ENCODE measurements at places on chromosomes 2 and 18.

DNA sequence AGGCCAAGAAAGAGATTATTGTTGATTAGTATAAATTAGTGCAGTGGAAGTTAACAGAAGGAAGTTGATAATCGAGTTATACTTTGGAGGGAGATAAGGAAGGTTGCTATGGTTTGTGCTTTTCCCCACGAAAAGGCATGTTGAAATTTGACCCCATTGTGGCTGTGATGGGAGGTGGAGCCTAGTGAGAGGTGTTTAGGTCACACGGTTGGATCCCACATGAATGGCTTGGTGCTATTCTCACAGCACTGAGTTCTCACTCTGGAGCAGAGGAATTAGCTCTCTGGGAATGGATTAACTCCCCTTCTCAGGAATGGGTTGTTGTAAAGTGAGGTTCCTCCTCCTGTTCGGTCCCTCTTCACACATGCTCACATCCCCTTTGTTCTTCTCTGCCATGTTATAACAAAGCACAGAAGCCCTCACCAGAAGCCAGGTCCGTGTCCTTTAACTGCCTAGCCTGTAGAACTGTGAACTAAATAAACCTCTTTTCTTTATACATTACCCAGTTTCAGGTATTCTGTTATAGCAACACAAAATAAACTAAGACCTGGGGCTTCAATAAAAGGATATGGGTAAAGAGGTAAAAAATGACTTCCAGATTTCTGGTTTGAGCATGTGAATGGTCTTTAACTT, 21.9 kb downstream of the PIGN start:
- no peak for DNase-seq
- H3K27ac ChIP-seq, result no peak overlapping the region
- H3K36me3 ChIP-seq, result peaks cover 3% of the 10 kb centered on the region
- no peaks in the 10 kb centered on the region for H3K27me3 ChIP-seq
- no peaks in the 10 kb centered on the region for H3K4me1 ChIP-seq
- H3K4me3 ChIP-seq, result no peak overlapping the region

DNA sequence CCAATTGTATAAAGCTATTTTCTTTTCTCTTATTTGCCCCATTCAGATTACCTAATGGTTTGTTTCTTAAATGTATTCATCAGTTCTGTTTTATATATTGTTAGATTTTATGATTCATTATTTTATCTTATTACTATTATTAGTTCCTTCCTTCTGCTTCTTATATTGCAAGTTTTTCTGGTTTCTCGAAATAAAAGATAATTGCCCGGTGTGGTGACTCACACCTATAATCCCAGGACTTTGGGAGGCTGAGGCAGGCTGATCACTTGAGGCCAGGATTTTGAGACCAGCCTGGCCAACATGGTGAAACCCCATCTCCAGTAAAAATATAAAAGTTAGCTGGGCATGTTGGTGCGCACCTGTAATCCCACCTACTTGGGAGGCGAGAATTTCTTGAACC, 37.8 kb downstream of the ANTXR1 start:
- H3K36me3 ChIP-seq, result no peaks in the 10 kb centered on the region
- H3K27me3 ChIP-seq, result peaks cover under 1% of the 10 kb centered on the region
- no peak overlapping the region for H3K27ac ChIP-seq
- DNase-seq, result no peak
- H3K4me1 ChIP-seq, result no peaks in the 10 kb centered on the region
- no peak overlapping the region for H3K4me3 ChIP-seq

DNA sequence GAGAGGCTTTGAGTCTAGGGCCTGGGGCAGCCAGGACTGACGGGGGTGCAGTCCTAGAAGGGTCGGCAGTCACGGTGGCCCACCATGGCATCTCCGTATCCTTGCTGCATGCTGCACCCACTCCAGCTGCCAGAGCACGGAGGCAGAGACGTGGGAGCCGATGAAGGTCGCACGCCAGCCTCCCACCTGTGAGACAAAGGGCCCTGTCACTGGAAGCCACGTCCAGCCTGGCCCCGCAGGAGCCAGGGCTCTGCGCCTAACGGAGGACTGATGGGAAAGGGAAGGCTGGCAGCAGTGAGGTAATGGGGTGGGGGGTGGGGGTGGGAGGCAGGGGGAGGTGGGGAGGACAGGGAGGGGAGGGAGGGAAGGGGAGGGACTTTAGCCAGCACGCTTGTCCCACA, 21.9 kb downstream of the ITM2C start:
- no peaks in the 10 kb centered on the region for H3K27me3 ChIP-seq
- peaks cover 19% of the 10 kb centered on the region for H3K4me1 ChIP-seq
- H3K36me3 ChIP-seq, result no peaks in the 10 kb centered on the region

DNA sequence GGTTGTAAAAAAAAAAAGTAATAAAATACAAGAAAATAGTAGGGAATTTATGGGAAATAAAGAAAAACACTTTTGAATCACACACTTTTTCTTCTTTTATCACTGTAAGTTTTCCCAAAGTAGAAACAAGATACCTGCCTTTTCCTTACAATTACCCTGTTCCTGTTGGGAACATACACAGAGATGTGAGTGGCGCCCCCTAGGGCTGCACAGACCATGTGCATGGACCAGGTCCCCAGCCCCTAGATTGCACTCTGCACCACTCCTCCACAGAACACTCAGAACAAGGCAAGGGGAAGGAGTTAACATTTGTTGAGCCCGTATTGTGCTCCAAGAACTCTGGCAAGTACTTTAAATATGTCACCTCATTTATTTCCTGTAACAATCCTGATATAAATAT, 118.7 kb upstream of the NRP2 start:
- no peak overlapping the region for H3K4me3 ChIP-seq
- H3K4me1 ChIP-seq, result no peaks in the 10 kb centered on the region
- no peaks in the 10 kb centered on the region for H3K36me3 ChIP-seq
- no peak overlapping the region for H3K27ac ChIP-seq
- no peak for DNase-seq
- no peaks in the 10 kb centered on the region for H3K27me3 ChIP-seq

- no peaks in the 10 kb centered on the region for H3K4me1 ChIP-seq
- H3K4me3 ChIP-seq, result no peak overlapping the region
- no peak overlapping the region for H3K27ac ChIP-seq
- H3K36me3 ChIP-seq, result no peaks in the 10 kb centered on the region
These were observed 182.2 kb downstream of the GLI2 start for GRCh38 chr2:120917886-120918285.

GRCh38 chr2:236997069-236997715, 88.5 kb upstream of the COPS8 start:
- DNase-seq, result no peak
- H3K4me3 ChIP-seq, result no peak overlapping the region
- no peaks in the 10 kb centered on the region for H3K4me1 ChIP-seq

- no peak overlapping the region for H3K4me3 ChIP-seq
- H3K4me1 ChIP-seq, result peaks cover 9% of the 10 kb centered on the region
- no peaks in the 10 kb centered on the region for H3K27me3 ChIP-seq
- DNase-seq, result no peak
These were observed 221.6 kb downstream of the VAPA start for GRCh38 chr18:10135302-10135926.

- no peak overlapping the region for H3K4me3 ChIP-seq
- H3K4me1 ChIP-seq, result no peaks in the 10 kb centered on the region
- peaks cover 2% of the 10 kb centered on the region for H3K27me3 ChIP-seq
- no peak for DNase-seq
- H3K36me3 ChIP-seq, result no peaks in the 10 kb centered on the region
These were observed 194.6 kb upstream of the SMAD2 start for GRCh38 chr18:48124857-48125626.

DNA sequence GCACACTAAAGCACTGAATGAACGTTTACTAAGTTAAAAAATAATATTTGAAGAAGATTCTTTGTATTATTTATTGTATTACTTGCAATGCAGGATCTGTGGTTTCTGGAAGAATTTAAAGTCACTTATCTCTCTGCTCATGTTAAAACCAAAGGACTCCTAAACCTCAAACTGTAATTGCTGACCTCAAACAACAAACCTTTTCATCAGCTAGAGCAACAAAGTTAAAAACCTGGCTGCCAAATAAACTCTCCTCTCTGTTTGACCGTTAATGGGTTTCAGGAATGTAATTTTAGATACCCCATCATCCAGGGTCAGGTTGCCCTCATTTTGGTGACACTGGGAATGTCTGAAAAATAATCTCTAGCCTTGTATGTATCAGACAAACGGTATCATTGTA, 239.1 kb downstream of the TGIF1 start:
- DNase-seq, result no peak
- H3K36me3 ChIP-seq, result no peaks in the 10 kb centered on the region
- H3K27ac ChIP-seq, result no peak overlapping the region

GRCh38 chr2:209937893-209938292, 64.5 kb upstream of the RPE start:
- no peaks in the 10 kb centered on the region for H3K27me3 ChIP-seq
- H3K4me3 ChIP-seq, result no peak overlapping the region

DNA sequence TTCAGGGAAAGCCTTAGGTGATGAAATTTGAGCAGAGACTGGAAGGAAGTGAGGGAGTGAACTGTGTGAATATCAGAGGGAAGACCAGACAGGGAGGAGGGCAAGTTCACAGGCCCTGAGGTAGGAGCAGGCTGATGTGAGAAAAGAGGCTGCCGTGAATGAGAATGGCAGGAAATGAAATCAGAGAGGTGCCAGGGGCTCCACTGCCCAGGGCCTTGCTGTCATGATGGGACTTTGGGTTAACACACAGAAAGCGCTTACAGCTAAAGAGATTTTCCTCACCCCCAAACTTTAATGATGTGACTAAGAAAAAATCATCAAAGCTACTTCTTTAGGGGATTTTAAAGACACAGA, 53.8 kb downstream of the MARCHF4 start:
- no peaks in the 10 kb centered on the region for H3K36me3 ChIP-seq
- no peak for DNase-seq
- H3K27me3 ChIP-seq, result no peaks in the 10 kb centered on the region

- DNase-seq, result no peak
- H3K27me3 ChIP-seq, result no peaks in the 10 kb centered on the region
- no peaks in the 10 kb centered on the region for H3K36me3 ChIP-seq
These were observed 125.6 kb downstream of the TMEM18 start for GRCh38 chr2:551621-552020.

- no peaks in the 10 kb centered on the region for H3K36me3 ChIP-seq
- DNase-seq, result peak; percentile 25
These were observed 62.8 kb upstream of the SLC39A10 start for GRCh38 chr2:195594248-195594647.

- no peaks in the 10 kb centered on the region for H3K36me3 ChIP-seq
- no peaks in the 10 kb centered on the region for H3K4me1 ChIP-seq
- H3K4me3 ChIP-seq, result no peak overlapping the region
- H3K27me3 ChIP-seq, result no peaks in the 10 kb centered on the region
These were observed 63.1 kb downstream of the PARD3B start for GRCh38 chr2:204608237-204608939.

- H3K4me3 ChIP-seq, result no peak overlapping the region
- no peaks in the 10 kb centered on the region for H3K36me3 ChIP-seq
- DNase-seq, result no peak
- H3K4me1 ChIP-seq, result no peaks in the 10 kb centered on the region
- no peak overlapping the region for H3K27ac ChIP-seq
These were observed 30.3 kb upstream of the ZSWIM2 start for GRCh38 chr2:186879312-186879711.

DNA sequence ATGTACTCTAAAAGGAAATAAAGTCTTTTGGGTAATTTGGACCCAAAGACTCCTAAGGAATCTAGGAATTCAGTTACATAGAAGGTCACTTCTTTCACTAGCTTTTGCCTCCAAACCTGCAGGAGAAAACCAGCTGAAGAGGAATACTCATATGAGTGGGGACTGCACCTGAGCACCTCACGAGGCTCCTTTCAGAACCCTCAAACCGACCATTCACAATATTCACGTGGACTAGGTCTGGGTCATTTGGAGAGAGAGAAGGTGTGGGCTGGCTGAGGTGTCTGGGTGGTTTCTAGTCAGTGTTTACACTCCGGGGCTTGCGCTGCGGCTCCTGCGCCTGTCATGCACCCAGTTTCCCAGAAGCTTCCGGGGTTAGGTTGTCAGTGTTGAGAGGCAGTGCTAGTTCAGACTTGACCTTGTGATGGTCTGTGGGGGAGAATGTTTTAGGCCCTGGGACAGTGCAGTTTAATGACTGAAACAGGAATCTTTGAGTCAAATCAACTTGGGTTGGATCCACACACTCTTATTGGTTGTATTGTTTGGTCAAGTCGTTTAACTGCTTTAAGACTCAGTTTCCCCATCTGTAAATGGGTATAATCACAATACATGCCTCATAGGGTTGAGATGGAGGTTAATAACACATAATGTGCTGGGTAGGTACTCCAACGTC, 78.4 kb downstream of the LIMS1 start:
- H3K36me3 ChIP-seq, result no peaks in the 10 kb centered on the region
- H3K4me1 ChIP-seq, result peaks cover 77% of the 10 kb centered on the region
- H3K27me3 ChIP-seq, result no peaks in the 10 kb centered on the region

Measured in B cell (primary cell).